ENCODE measurements at places on chromosomes 5 and 9. TPM values are rescaled to one million over a fixed set of nuclear protein-coding genes. Genes with fewer than 3 reads are reported as not detected.

The PPIC gene
- 32.7 TPM for polyA plus RNA-seq

The RAD50 gene
- polyA plus RNA-seq: 9.3 TPM

The SHOC1 gene
- polyA plus RNA-seq: 0.01 TPM

The TSLP gene
- polyA plus RNA-seq: 7.0 TPM

The PCDHGB7 gene
- 4.8 TPM for polyA plus RNA-seq

The FCN1 gene
- polyA plus RNA-seq: 0.95 TPM

All from heart left ventricle (tissue), 16 donors.